ENCODE measurements at places on chromosomes 1 and 21.

GRCh38 chr1:101732261-101732660 is 264.5 kb downstream of the OLFM3 start:
- DNase-seq, result no peak

DNA sequence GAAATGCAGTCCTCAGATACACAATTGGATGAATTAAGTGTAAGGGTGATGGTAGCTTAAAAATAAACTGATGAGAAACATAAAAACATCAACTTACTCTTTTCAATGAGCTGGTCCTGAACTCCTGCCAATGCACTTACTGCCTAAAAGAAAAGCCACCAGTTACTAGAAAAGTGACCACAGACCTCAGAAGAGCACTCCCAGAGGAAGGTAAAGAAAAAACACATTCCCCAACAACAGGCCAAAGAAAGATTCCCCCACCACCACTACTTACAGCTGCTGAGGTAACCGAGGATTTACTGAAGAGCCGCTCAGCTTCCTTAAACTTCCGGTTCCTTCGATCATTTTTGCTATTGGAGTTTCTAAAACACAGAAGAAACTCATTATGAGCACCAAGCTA is 5.4 kb downstream of the MEAF6 start:
- DNase-seq, result peak; percentile 36

- no peak for DNase-seq
Measured at GRCh38 chr1:226629210-226629895, 80.8 kb downstream of the STUM start.

- peak; percentile 62 for DNase-seq
Measured at GRCh38 chr21:31284797-31285397, 59.2 kb downstream of the TIAM1 start.

DNA sequence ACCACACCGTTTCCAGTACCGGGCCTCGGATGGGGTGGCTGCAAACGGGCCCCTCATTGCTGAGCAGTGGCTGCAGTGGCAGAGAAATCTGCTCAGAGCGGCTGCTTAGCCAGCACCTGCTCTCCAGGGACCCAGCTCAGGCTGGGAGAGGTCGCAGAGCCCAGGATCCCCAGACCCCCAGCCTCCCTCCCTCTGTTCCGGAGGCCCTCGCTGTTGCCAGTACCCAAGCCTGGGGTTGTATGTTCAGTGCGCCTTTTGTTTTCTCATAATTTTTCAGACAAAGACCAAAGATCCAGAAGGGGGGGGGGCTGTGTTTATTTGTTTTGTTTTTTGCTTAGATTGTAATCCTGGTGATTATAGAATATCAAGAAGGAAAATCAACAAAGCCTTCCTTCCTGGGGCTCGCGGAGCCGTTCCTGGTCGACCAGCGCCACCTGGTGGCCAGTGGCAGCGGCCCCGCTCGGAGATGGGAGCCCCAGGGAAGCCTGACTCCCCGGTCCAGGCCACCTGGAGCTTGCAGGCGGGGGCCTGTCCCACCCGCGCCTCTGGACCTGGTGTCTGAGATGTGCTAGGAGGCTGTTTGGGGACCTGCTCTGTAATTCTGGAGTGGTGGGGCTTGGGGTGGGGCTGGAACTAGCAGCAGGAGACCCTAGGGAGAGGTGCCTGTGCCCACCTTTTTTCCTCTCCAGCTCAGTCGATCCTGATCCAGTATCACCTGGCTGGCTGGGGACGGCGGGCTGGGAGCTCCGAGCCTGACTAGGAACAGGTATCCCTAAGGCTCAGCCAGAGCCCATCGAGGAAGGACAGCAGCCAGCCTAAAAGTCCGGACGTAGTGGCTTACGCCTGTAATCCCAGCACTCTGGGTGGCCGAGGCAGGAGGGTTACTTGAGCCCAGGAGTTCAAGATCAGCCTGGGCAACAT is 123.9 kb upstream of the VAMP3 start:
- peak; percentile 59 for DNase-seq

DNA sequence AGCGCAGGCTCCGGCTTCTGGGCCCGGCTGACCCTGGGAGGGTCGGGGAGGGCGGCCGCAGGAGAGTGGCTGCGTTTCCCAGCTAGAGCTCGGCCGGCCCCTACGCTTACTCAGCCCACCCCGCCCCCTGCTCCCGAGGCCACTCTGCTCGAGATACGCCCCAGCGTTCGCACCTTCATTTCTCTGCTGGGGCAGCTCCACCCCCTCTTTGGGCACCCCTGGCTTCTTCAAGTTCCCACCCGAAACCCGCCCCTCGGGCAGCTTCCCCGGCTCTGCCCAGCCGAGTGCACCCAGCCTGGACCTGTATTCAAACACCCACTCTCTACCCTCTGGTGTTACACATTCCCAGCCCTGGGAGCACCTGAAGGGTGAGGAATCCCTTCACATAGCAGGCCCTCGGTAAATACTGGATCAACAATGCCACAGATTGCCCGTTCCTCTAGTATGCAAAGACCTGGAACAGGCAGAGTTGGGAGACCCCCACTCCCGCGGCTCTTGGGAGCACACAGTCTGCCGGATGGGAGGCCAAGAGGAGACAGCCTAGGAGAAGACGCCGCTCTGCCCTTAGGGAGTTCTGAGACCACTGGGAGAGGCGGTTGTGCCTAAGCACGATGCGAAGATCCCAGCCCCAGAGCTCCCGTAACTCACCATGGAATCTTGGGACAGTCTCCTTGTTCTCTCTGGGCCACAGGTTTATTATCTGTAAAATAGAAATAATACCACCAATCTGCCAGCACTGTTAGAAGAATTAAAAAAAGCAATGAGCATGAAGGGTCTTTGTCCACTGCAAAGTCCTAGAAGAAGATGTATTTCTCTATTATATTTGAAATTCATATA is 566 bp upstream of the PAQR7 start:
- DNase-seq, result peak; percentile 79

- DNase-seq, result no peak
Measured at GRCh38 chr1:244757091-244757939, 78.1 kb upstream of the COX20 start.

DNA sequence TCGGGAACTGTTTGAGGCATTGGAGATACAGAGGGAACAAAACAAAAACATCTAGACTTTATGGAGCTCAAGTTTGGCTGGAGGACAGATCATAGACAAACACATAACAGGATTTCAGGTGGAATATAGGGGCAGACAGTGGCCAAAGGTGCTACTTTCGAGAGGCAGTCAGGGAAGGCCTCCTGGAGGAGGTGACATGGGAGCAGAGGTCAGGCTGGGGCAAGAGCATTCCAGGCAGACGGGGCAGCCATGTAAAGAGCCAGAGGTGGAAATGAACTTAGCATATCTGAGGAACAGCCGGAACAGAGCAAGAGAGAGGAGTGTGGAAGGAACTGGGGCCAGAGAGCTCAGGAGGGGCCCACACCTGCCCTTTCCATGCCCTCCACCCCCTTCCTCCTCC is 122.3 kb downstream of the DMRTB1 start:
- no peak for DNase-seq

DNA sequence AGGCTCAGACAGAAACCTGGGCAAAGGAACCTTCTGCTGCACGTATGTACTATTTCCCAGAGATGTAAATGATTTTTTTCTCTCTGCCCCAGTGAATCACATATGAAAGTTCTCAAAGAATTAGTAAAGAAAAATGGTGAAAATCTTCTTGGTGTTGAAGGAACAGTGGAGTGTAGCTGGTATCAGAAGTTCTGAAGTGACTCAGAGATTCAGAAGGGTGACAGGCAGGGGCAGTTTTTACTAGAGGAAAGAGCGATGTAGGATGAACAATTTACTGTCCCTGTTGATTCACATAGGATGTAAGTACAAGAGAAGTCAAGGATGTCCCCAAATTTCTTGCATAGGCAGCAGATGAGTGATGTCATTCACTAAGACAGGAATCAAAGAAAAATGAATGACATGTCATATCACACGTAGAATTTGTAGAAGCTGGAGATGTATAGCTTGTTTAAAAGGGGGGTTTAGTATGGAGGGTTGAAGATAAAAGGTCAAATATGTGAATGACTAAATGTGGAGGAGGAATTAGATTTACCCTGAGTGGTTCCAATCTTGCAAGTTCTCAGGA is 26.4 kb downstream of the WLS start:
- DNase-seq, result no peak

DNA sequence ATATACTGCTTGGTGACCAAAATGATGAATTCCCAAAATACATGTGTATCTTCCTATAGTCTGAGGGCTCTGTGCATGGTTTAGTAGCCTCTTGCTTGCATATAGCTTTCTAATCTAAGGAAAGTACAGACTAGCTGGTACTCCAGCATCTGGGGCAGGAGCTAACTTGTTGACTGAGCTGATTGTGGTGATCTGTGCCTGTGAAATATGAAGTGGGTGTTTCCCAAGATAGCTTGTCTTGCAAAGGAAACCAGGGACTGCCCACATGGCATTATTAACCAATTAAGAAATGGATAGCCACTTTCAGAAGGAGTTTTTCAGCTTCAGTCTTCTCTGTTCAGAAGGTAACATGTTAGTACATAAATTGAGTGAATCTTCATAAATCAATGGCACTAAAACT is 219.8 kb downstream of the NEGR1 start:
- peak; percentile 26 for DNase-seq
